Activated T-cell treated with anti-CD3 and anti-CD28 coated beads for 1 hour (primary cell): ENCODE measurements at places on chromosomes 3 and 15.

- no peak for DNase-seq
These were observed 92.6 kb upstream of the STRIT1 start for GRCh38 chr3:155385896-155386625.

DNA sequence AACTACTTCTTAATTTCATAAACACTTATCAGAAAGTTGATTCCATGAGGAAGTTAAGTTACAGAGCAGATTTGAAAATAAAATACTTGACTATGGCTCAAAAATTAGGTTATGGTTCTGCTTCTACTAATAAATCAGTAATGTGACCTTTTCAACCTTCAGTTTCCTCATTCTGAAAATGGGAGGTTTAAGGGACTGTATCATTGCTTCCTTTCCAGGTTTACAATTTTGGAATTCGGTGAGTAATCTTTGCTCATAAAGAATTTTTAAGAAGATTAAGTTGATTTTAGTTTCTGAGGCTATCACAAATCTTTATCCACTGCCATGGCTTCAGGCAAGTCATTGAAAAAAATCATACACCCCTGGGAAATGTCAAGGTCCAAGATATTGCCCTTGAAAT lies 1061.2 kb downstream of the DIPK2A start:
- no peak for DNase-seq

GRCh38 chr15:100690032-100690794 lies 87.8 kb downstream of the ASB7 start:
- no peak for DNase-seq

DNA sequence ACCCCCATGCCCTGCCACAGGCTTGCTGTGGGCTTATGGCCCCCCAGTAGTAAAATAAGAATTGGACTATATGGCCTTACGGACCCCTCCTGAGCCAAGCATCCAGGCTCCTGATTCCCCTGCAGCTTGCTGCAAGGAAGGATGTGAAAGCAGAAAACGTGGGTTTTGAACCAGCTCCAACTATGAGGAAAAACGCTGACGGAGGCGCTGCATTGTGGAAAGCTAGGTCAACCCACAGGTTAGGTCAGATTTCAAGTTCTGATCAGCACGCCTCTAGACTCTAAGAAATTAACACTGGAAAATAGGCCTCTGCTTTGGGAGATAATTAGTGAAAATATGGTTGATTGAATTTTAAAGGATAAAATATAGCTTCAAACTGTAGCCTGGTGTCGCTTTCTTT lies 195.4 kb upstream of the HES1 start:
- no peak for DNase-seq

DNA sequence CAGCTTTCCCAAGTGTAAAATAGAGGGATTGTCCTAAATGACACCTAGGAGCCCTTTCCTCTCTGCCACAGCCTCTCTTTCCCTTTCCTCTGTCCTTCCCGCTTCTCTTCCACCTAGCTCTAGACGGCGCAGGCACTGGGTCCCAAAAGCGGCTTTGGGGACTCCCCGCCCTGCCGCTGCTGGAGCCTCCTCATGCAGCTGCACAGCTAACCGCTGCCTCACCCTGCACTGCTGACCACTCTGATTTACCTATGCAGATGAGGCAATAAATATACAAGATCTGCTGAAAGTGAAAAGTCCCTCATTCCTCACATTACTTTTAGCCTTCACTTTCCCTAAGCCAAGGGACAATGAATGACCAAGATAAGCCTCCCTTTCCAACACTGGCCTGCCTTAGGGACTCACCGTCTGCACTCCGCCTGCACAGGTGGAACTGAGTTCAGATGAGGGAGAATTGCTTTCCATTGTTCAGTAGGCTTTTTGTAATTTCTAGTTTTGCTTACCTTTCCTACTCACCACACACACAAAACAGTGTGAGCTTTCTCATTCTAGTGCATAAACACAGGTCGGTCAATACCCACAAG lies 197.5 kb upstream of the BCL6 start:
- DNase-seq: no peak

- no peak for DNase-seq
These were observed 883.5 kb downstream of the IGSF11 start for GRCh38 chr3:118151164-118151563.

DNA sequence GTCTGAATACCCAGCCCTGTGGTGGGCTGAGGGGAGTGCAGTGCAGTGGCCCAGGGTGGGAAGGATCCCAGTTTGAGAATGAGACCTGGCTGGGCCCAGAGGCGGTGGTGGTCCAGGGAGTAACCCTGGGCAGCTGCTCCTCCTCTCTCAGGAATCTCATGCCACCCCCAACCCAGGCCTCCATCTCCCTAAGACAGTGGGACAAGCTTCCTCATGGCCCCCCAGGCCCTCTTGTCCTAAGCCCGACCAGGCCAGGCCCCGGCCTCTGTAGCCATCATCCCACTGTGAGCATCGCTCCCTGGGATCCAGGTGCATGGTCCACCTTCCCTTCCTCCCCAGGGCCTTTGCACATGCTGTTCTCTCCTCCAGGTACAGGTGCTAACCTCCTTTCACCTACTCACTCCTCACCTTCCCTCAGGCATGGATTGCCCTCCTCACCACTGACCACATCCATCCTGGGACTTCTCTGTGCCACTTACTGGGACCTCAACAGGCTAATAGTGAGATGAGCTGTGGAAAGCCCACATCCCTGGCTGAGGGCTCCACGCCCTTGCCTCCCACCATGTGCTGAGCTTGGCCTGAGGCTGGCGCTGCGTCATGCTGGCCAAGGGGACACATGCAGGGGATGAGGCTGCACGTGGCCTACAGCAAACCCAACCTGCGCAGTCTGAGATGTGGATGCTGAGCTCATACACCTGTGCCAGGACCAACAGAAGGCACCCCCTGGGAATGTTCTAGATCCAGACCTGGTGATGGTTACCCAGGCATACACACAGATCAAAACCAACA lies 9.9 kb downstream of the CHDH start:
- DNase-seq: no peak

- no peak for DNase-seq
These were observed 424.9 kb upstream of the ALCAM start for GRCh38 chr3:104941785-104942184.

GRCh38 chr3:44240061-44240460 lies 1.6 kb upstream of the TOPAZ1 start:
- no peak for DNase-seq

- no peak for DNase-seq
These were observed 288.0 kb upstream of the BCHE start for GRCh38 chr3:166125179-166125578.

- no peak for DNase-seq
These were observed 137.3 kb upstream of the CNTN3 start for GRCh38 chr3:74751775-74752174.

GRCh38 chr3:69751074-69751476 lies 11.8 kb downstream of the MITF start:
- DNase-seq: no peak

GRCh38 chr3:144866476-144866875 lies 894.9 kb downstream of the DIPK2A start:
- DNase-seq: no peak

GRCh38 chr3:112585782-112586181 lies 23.9 kb downstream of the SLC35A5 start:
- no peak for DNase-seq

DNA sequence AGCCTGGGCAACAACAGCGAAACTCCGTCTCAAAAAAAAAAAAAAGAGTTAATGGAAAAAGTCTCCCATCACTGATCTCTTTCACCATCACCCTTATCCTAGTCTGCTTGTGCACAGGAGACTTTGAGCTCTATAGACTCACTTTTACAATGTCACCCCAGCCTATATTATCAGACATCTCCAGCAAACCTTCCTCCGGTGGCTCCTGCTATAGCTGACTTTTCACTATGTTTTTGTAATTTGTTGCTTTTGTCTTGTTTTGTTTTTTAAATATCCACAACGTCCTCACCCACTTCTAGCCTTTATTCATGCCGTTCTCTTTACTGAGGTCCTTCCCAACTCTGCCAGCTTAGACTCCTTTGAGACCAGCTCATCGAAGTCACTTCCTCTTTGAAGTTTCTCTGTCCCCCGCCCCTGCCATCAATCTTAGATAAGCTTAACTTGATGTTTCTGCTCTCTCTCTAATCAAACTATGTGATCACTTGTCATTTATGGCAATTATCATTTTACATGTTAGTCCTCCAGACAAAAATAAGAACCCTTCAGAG lies 82.7 kb upstream of the CHD2 start:
- DNase-seq: no peak

- no peak for DNase-seq
These were observed 109.9 kb downstream of the SCAPER start for GRCh38 chr15:76795217-76795616.

DNA sequence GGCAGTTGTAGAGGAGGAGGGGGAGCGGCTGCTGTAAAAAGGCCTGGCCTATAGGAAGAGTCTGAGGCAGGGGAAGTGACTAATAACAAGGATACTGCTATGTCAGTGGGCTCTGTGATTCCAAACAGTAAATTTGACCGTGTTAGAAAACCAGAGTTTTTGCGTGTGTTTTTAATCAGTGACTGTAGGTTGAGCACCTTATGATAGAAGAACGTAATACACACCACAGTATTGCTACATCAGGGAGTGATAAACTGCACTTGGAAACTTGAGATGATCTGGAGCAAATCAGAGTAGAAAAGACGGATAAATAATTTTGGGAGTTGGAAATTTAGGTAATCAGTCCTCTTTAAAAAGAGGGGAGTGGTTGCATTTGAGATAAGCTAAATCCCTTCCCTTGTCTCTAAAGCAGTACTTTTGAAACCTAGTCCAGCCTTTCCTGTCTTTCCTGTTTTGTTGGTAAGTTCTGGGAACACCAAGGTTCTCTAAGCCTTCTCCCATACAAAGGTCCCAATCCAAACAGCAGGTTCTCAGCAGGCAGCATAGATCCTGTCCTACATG lies 130.5 kb upstream of the NR2E3 start:
- DNase-seq: no peak

- DNase-seq: no peak
These were observed 9.5 kb downstream of the SEC22C start for GRCh38 chr3:42572278-42572677.

GRCh38 chr3:140092848-140093536 lies 158.0 kb downstream of the CLSTN2 start:
- no peak for DNase-seq

DNA sequence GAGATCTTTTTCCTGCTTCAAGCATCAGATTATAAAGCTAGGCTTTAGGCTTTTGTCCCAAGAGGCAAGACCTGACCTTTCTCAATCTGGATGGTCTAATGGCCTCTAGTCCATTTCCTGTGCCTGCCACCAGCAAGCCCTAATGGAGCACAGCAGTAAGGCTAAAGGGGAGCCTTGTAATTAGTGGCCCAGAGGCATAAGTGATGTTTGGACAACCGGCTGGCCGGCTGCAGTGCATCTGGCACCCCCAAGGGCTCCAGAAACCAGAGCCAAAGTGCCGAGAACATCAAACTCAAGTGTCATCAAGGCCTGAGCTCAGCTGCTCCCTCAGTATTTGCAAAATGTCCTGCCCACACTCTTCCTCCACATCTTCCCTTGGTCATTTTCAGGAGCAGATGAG lies 31.9 kb upstream of the RTP4 start:
- no peak for DNase-seq

DNA sequence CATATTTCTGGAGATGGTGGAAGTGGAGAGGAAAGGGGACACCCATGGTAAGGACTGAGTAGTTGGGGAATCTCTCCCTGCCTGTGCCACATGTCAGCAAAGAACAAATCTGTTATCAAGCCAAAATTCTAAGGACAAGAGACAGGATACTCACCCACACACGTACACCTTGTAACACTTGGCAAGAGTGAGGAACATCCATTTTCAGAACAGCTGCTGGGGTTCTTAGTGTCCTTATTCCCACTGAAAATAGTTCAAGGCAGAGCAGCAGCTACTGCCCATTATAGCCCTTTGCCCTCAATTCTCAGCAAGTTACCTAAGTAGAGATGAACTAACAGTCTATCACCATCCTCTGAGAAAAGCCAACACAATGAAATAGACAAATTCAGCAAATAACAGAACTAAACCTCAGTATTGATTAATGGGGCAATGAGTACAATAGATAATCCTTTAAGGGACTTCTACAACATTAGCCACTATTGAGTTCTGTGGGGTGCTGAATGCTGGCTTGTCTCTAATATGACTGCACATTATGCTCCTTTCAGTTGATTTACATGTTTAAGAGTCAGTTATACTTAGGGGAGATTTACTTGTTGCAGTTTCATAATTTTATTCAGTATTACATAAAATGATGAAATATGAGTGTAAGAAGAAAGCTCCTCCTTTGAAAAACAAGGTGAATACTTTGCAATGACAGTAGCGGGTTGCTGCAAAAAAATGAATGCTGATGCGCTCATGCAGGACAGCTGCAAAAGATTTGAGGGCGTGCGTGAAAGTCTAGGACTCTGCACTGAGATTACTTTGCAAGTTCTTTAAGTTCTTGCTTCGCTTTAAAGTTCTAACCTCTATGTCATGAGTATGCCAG lies 22.4 kb downstream of the SENP5 start:
- no peak for DNase-seq

GRCh38 chr3:175704366-175705055 lies 845.4 kb downstream of the NAALADL2 start:
- DNase-seq: no peak

DNA sequence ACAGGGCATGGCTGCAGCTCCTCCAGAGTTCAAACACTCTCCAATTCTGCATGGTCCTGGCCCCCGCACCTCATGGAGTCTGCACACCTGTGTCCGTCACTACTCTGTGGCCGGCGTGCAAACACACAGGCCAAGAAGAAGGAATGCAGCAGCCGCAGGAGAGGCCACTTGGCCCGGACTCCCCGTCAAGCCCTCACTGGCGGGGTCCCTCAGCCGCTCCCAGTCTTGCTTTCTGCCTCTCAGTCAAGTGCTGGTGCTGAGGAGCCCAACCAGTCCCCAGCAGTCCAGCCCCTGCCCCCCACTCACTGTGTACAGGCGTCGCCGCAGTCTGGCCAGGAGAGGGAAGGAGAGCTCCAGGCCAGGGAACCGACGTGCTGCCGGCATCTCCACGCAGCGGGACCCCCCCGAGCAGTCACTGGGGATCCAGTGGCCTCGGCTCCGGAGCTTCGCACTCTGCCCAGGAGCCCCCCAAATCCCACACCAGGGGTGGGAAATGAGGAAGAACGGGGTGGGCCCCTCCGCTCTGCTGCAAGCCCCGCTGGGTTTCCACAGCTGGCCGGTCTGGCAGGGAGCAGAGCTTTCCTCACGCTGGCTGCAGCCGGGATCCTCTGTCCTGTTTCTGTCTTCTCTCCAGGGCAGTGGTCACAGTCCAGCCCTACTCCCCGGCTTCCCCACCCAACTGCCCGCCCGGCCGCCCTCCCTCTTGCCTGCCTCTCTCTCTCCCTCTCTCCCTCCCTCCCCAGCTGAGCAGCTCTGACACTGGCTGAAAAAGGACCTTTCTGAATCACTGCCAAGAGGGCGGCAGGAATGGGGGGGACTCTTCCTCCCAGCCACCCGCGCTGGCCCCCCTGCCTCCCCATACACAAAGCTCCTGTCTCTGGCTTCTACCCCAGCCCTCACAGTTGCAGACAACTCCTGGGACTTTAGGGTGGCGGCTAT lies 16.0 kb downstream of the TNK2 start:
- no peak for DNase-seq

- DNase-seq: no peak
These were observed 68.6 kb upstream of the ATP13A3 start for GRCh38 chr3:194555175-194556062.

- DNase-seq: no peak
These were observed 255.3 kb upstream of the UBE2E2 start for GRCh38 chr3:22947851-22948250.
